ENCODE measurements at places on chromosomes 5 and 9. TPM values are rescaled to one million over a fixed set of nuclear protein-coding genes. Genes with fewer than 3 reads are reported as not detected.

DNA sequence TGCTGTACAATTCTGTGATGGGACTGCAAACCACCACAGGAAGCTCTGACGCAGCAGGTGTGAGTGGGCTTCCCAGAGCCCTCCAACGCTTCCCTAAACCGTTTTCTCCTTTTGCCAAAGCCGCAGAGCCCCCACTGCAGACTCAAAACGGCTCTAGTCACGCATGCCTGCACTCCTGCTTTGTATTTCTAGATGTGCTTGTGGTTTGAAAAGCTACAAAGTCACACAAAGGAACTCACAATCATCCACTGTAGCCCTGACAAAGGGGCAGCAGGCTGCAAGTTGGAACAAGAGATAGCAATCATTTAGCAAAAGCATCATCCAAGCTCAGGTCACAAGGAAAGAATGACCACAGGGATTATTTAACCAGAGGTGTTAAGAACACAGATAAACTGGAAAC lies 79.3 kb downstream of the PTPN3 start:
- H3K27ac ChIP-seq = no peak overlapping the region
- H3K36me3 ChIP-seq = no peaks in the 10 kb centered on the region
- H3K27me3 ChIP-seq = peaks cover 8% of the 10 kb centered on the region
- H3K4me1 ChIP-seq = peaks cover 30% of the 10 kb centered on the region
- DNase-seq = no peak

GRCh38 chr9:6931913-6932312 lies 174.1 kb downstream of the KDM4C start:
- H3K27me3 ChIP-seq = no peaks in the 10 kb centered on the region
- DNase-seq = peak; percentile 27
- peaks cover 13% of the 10 kb centered on the region for H3K4me1 ChIP-seq

DNA sequence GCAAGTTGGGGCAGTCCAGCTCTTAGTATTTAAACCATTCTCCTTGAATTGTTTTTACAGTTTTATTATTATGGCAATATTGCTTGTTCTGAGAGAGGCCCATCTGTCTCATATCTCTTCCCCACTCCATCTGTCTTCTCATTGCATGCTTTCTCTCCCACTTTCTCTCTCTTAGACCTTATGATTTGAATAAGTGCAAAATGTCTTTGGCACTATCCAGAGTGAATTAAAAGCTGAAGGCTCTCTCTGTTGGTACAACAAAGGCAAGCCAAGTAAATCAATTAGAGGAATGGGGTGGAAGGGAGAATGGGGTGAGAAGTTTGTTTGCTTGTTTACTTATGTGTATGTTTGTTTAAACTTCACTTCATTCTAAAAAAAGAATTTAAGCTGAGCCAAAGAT lies 195.3 kb upstream of the RFX3 start:
- H3K27ac ChIP-seq = no peak overlapping the region
- no peak overlapping the region for H3K4me3 ChIP-seq
- H3K27me3 ChIP-seq = peaks cover 5% of the 10 kb centered on the region
- no peaks in the 10 kb centered on the region for H3K36me3 ChIP-seq
- no peaks in the 10 kb centered on the region for H3K4me1 ChIP-seq

DNA sequence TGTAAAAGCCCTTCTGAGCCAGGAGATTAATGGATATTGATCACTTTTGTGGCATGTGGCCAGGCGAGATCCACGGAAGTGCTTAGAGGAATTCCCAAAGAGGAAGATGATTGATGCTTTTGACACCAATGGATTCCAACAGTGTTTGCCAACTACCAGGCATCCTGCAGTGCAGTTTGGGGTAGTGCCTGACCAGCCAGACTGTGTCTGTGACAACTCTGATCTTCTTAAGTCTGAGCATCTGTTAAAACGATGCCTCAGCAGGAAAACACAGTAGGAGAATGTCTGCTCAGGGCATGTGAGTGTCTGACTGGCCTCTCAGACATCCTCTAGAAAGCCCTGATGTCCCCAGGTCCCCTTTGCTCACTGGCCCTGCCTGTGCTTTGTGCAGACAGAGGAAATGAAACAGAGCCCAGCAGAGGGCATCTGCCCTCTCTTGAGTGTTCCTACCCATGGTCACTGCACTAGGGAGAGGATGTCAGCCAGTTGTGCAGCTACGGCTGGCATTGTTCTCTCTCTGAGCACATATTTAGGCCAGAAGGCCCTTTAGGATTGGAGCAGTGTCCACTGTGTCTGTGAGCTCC lies 57.0 kb downstream of the TRPC7 start:
- DNase-seq = no peak
- H3K27me3 ChIP-seq = no peaks in the 10 kb centered on the region
- no peak overlapping the region for H3K4me3 ChIP-seq
- H3K27ac ChIP-seq = no peak overlapping the region
- H3K36me3 ChIP-seq = no peaks in the 10 kb centered on the region

DNA sequence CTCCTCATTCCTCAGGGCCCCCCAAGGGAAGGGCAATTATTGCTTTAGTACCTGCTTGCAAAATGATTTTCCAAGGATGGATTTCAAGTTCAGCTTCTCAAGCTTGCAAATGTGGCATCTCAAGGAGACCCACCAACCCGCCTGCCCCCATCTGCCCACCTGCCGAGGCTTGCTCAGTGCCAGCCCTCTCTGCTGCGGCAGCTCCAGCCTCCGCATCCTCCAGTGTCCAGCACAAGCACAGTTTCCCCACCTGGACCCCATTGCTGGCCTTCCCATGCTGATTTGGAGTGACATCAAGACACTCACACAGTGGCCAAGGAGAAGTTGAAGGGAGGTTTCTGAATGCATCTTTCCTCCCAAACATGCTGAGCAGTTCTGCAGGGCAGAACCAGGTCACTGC lies 31.2 kb downstream of the MED10 start:
- no peaks in the 10 kb centered on the region for H3K27me3 ChIP-seq
- no peak for DNase-seq
- H3K4me1 ChIP-seq = no peaks in the 10 kb centered on the region
- no peak overlapping the region for H3K27ac ChIP-seq
- no peaks in the 10 kb centered on the region for H3K36me3 ChIP-seq
- no peak overlapping the region for H3K4me3 ChIP-seq

The PCDHGB2 gene
- total RNA-seq = 0.13 TPM

The UGT3A2 gene
- not detected for total RNA-seq

The REXO4 gene
- 23.6 TPM for total RNA-seq

The DUSP1 gene
- 55.6 TPM for total RNA-seq

Measured in activated CD8-positive, alpha-beta T cell treated with anti-CD3 and anti-CD28 coated beads, Interleukin-2, amount 10 ng/mL, durations not matched to agents 7 days and 5 days (primary cell).